ENCODE measurements at places on chromosomes 12 and 14.

DNA sequence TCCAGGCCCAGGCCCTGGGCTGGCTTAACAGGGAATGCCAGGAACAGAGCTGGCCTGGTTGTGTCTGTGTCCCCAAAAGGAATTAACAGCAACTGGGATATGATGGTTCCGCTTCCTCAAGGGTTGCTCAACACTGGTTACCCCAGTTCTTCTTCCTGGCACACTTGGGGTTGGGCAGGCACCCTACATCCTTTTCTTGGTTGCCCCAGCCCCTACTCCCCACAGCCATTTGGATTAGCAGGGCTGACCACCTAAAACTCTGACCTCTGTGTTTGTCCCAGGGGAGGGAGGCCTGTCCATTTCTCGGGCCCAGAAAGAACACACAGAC is 30.8 kb downstream of the NCKAP5L start:
- DNase-seq: no peak

- DNase-seq: no peak
These were observed 87.9 kb downstream of the SYNE3 start for GRCh38 chr14:95428557-95428956.

GRCh38 chr12:42815068-42815467 is 225.5 kb upstream of the PRICKLE1 start:
- DNase-seq: no peak

GRCh38 chr12:93979189-93979588 is 169.2 kb upstream of the PLXNC1 start:
- DNase-seq: no peak

DNA sequence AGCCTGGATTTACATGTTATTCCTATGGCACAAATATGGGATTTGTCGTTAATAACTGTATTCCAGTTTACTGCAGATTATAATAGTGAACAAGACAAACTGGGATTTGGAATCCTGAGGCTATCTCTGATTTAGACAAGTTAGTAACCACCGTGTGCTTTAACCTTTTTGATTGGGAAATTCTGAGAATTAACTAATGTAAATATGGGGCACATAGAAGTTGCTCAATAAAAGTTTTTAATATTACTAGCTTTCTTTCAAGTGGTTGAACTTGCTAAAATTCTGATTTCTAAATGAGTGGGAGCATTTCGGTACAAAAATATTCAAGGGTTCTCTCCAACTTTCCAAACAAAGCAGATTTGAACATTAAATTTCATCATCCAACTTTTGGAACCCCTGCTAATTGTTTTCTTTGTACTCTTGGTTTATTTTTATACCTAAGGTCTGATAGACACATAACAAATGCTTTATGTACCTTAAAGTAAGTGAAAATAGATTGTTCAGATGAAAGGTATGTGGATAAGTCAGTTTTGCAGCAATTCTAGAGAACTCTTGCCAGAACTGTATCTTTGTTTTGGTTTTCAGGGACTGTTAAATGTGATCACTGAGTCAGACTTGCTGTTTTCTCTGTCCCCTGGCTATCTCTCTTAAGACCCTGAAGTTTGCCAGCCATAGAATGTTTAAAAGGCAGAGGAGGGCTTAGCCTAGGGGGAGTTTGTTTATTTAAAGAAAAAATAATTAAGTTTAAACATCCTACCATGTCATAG is 57.5 kb downstream of the FRS2 start:
- no peak for DNase-seq

DNA sequence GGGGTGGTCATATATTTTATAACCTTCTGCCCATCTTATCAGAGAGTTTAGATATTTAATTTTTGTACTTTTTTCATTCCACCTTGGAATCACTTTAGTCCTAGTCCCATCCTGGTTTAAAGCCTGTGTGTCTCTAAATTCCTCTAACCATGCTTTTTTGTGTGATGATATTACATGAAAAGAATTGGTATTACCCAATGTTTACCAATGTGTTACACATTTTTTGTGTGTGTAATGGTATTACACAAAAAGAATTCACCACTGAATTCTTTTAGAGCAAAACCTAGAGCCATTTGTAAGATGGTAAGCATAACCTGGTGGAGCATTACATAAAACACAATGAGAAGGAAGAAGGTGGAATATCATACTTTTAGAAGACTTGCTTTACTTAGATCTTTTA is 77.5 kb downstream of the FAR2 start:
- no peak for DNase-seq

DNA sequence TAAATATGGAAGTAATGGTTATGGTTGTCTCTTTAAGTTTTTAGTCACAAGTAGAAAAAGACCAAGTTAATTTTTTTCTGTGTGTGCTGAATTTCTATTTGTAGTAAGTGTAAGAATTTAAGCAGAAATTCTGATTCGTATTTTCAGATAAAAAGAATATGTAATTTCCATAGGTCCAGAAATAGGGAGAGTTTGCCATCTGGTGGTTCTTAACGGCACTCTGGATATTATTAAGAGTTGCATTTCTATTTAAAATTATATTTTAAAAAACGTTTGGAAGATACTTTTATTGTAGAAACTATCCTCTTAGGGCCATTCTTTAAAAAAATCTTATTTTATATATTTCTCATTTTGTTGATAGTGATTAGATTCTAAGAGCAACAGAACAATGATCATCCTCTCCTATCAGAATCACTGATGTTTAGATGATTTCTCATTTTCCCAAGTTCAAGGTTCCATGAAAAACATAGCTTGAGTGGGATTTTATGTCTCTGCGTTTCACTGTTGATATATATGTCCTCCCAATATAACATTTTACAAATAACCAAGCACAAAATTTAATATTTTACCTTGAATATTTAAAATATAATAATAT is 88.3 kb downstream of the LRRK2 start:
- no peak for DNase-seq

- DNase-seq: no peak
These were observed 148.0 kb upstream of the PDE3A start for GRCh38 chr12:20220339-20220738.

GRCh38 chr12:68378872-68379606 is 46.9 kb upstream of the MDM1 start:
- DNase-seq: no peak

GRCh38 chr12:118107011-118107410 is 3.2 kb upstream of the VSIG10 start:
- DNase-seq: no peak

DNA sequence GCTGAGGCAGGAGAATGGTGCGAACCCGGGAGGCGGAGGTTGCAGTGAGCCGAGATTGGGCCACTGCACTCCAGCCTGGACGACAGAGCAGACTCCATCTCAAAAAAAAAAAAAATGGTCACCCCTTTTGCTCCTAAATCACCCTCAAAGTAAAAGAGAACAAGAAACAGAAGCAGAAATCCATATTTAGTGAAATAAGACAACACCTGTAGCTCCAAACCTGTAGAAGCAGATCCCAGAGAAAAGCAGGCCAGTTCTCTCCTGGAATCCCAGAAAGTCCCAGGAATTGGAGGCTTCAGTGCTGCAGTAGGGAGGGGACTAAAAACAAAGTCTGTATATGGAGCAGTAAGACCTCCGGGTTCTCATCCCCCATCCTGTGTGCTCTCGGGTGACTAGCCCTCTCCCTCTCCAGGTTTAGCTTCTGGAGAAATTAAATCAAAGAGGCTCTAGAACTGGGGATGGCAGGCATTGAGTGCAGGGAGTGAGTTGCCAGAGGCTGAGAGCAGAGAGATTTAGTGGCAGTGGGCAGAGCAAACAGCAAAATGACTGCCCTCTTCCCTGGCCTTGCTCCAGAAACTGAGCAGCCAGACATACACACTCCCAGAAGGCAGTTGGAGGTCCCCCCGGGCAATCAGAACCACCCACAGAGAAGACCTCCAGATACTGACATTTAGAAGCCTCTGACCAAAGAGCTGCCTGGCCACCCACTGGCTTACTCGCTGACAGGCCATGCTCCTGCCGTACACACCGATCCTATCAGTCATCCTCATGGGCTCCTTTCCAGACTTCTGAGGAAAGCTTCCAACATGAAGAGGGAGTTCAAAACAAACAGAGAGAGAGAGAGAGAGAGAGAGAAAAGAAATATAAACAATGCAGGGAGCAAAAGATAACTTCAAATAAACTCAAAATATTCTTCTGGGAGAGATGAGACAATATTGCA is 6.3 kb upstream of the MLXIP start:
- no peak for DNase-seq

DNA sequence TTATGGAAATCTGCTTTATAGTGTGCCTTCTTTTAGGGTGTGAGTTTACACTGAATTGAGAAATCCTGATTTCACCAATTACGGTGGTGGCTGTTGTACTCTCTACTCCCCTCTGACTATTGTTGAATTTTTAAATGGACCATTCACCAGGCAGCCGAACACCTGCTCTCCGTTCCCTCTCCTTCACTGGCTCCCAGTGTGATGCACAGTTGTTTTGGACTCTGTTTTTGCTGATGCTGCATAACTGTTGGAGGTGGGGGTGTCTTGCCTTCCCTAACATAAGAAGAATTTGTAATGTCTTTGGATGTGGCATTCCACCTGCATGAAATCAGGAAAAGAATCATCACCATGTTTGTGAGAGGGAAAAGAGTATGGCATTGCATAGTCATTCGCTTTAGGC is 341.2 kb downstream of the SNAPC1 start:
- DNase-seq: no peak

DNA sequence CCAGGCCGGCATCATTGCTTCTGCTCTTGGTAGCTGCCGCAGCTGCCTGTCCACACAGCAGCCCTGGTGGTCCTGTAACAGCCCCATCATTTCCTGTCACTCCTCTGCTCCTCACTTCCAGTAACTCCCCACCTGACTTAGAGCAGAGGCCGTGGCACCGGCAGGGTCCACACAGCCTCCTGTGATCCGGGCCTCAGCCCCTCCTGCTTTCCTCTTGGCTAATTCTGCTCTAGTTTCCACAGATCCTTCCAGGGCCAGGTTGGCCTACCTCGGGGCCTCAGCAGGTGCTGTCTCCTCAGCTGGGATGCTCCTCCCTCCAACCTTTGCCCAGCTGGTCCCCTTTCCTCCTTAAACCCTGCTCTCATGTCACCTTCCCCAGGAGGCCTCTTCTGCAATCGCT is 80.2 kb downstream of the FZD10 start:
- DNase-seq: no peak

- DNase-seq: no peak
These were observed 132.7 kb upstream of the DYRK2 start for GRCh38 chr12:67515679-67516340.
